ENCODE measurements at places on chromosomes 3 and 15.

DNA sequence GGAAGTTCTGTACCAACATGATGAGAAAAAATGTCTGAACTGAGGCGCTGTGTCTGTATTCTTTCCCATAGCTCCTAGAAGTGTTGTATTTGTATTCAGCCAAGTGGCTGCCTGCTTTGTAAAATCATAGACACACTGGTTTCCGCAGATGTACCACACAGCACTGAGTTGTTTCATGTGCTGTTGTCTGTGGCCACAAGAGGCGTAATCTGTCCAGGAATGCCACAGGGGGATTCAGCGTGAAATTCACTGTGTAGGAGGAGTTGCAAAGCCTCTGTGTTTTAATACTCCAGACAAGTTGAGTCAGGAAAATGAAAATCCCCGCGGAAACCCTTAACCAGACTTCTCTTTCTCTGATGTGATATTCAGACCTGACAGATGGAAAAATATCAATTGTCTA lies 462.2 kb downstream of the NSUN3 start:
- no peak for DNase-seq

- no peak for DNase-seq
Observed at GRCh38 chr15:92705764-92706163, 50.2 kb upstream of the FAM174B start.

- no peak for DNase-seq
Observed at GRCh38 chr3:72782521-72782920, 65.7 kb downstream of the SHQ1 start.

- DNase-seq, result no peak
Observed at GRCh38 chr3:192296845-192297244, 430.5 kb downstream of the FGF12 start.

GRCh38 chr15:33757516-33758232 lies 210.6 kb upstream of the CHRM5 start:
- DNase-seq, result no peak

Measured in LoVo (cell line).